A549 treated with CORT108297 at 1 μM for 4 hours (cell line): ENCODE measurements at places on chromosomes 5 and 9. TPM values are rescaled to one million over a fixed set of nuclear protein-coding genes. Genes with fewer than 3 reads are reported as not detected.

PDE6A gene
- total RNA-seq: 0.13 to 0.21 TPM (median 0.13 TPM) in 5 replicates

F2RL2 gene
- 3.8 to 4.8 TPM (median 4.3 TPM) in 5 replicates for total RNA-seq

FAM120AOS gene
- 46.6 to 51.0 TPM (median 49.6 TPM) in 5 replicates for total RNA-seq

ATP10B gene
- not detected in 5 replicates for total RNA-seq

FCN2 gene
- not detected in 5 replicates for total RNA-seq
